CD8-positive, alpha-beta T cell (primary cell): ENCODE measurements at places on chromosomes 11 and 22.

- no peak for DNase-seq
Observed at GRCh38 chr11:27089746-27090145, 49.1 kb downstream of the BBOX1 start.

DNA sequence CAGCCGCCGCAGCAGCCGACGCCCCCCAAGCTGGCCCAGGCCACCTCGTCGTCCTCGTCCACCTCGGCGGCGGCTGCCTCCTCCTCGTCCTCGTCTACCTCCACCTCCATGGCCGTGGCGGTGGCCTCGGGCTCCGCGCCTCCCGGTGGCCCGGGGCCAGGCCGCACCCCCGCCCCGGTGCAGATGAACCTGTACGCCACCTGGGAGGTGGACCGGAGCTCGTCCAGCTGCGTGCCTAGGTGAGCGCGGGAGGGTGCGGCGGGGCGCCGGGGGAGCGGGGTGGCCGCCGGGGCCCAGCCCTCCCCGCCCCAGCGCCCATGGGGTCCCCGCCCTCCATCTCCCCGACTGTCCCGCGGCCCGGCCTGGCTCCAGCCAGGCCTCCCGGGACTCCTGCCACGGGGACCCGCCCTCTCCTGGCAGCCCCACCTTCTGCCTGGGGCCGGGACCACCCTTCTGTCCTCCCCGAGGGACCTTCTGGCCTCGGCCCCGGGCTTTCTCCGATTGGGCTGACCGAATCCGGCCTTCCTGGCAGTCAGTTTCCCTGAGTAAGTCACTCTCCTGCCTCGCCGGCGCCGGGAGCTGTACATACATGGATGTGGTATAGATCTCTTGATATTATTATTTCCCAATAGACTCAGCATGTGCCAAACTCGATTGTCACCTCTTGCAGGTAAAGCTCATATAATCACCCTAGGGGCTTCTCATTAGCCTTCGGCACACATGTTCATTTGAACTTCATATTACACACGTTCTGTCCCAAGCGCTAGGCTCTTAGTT, 720 bp downstream of the PACS1 start:
- DNase-seq: peak; percentile 60

- DNase-seq: no peak
Observed at GRCh38 chr11:126698576-126698975, 302.0 kb downstream of the KIRREL3 start.

DNA sequence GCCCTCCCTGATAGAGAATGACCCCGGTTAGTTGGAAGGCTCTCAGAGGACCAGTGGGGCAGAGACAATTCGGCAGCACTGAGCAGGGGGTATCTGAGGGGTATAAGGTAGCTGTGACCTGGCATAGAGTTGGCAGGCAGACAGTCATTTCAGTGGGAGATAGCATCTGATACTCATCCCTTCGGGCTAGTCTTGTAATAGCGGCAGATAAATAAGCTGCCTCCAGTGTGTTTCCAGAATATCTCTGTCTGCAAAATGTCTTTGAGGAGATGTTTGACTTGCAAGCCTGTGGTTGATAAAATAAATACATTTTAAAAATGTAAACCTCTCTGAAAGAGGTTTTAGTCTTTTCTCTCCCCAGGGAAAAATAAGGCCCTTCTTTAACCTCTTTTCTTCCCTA, 54.2 kb downstream of the TEAD1 start:
- no peak for DNase-seq

- no peak for DNase-seq
Observed at GRCh38 chr11:72953637-72954036, 139.4 kb downstream of the ATG16L2 start.

DNA sequence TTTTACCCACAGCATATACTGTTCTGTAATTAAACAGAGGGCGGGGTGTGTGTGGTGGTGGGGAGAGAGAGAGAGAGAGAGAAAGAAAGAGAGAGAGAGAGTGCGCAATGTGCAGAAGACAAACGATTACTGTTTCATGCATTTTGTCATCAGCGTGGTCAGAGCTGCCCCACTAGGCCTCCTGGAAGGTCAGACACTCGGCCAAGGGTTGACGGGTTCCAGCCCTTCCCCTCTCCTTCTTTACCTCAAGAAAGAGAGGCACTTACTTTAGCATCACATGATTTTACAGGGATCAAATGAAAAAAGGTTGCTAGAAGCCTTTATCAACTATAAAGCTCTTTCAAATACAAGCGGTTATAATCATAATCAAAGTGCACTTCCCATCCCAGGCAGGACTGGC, 269.2 kb upstream of the SORL1-AS1 start:
- DNase-seq: no peak

DNA sequence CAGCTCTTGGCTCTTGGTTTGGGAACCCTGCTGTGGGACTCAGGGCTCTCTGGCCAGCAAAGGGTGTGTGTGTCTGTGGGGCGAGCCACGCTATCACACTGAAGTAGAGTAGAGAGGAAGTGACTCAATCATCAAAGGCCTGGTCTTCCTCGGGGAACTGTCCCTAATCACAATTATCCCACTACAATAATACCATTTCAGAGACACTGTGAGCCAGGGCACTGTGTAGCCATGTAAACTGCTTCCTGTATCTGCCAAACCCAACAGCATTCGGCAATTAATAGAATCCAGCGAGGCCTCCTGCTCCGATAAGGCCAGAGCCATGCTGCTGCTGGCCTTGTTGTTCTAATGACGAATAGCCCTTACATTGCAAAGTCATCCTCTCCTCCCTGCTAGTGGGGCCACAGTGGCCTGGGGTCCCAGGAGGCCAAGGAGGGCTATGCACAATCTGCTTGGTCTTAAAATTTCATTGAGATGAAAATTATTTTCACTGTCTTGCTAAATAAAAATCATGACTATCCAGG, 49.8 kb upstream of the LMO2 start:
- DNase-seq: no peak

- DNase-seq: no peak
Observed at GRCh38 chr22:50307890-50308596, 597 bp upstream of the PLXNB2 start.

DNA sequence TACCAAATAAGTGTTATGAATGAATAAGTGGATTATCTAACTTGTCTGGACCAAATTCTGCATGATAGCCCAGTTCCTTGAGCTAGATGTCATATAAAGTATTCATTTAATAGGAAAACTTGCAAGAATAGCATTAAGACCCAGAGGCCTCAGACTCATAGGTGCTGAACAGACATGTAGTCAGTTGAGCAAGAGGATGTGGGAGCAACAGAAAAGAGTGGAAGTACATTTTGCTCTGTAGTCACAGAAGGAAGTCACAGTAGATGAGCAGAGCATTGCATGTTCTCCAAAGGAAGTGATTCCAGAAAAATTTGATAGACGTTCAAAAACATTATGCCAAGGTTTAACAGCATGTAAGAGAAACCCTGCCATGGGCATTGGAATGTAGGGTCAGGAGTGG, 9.5 kb downstream of the HOATZ start:
- no peak for DNase-seq

DNA sequence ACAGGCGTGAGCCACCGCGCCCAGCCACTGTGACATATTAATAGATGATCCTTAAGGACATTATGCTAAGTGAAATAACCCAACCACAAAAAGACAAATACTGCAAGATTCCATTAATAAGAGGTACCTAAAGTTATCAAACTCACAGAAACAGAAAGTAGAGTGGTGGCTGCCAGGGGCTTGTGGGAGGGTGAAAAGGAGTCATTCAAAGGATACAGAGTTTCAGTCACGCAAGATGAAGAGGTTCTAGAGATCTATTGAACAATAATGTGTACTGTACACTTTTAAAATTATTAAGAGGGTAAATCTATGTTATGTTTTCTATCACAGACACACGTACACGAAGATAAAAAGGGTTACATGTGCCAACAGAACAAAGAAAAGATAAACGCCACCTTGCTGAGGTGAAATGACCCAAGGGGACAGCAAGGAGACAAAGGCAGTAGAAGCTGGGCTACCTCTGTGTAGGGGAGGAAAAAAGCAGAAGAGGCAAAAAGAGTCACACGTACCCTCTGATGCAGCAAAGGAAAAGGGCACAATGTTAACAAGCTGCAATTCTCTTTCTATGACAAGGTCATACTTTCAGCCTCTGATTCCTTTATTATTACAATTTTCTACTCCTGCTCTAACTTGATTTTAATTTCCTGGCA, 65.3 kb downstream of the AMBRA1 start:
- DNase-seq: no peak

- DNase-seq: no peak
Observed at GRCh38 chr11:926341-926916, 759 bp downstream of the AP2A2 start.

DNA sequence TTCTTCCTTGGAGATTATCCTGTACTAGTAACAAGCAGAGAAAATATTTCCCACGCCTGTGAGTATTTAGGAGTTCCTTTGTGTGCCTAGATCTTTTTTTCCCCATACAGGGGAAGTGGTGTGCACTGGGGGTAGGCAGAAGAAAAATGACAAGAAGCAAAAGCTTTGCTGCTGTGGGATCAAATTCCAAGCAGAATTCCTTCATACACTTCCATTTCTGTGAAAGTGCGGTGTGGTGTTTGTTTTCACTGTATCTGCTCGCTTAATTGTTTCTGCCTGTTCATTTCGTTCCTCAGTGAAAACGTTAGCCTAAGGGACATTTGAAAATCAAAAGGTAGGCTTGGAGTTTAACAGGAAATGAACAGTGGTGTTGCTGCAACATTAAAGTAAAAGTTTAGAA, 47.9 kb downstream of the BLID start:
- no peak for DNase-seq

DNA sequence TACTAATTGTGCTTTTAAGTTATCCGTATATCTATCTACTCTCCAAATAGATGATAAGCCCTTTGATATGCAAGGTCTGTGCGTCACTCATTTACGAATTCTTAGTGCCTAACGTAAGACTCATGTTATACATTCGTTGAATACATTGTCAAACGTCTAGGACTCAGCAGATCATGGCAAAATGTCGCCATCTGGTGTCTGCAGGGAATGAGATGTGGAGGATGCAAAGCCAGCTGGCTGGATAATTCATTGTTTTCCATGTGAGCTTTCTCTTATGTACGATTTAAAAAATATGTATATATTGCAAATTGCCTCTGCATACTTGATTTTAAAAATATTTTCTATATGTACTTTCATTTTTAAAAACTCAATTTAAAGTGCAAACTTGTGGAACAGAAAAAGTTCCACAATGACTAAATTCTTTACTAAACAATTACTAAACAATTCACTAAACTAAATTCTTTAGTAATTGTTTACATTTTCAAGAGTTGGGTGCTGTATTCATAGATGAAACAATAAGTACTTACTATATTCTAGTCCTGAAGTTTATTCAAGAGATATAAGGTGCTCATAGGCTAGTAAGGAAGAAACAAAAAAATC, 33.8 kb downstream of the ZNF202 start:
- peak; percentile 73 for DNase-seq

DNA sequence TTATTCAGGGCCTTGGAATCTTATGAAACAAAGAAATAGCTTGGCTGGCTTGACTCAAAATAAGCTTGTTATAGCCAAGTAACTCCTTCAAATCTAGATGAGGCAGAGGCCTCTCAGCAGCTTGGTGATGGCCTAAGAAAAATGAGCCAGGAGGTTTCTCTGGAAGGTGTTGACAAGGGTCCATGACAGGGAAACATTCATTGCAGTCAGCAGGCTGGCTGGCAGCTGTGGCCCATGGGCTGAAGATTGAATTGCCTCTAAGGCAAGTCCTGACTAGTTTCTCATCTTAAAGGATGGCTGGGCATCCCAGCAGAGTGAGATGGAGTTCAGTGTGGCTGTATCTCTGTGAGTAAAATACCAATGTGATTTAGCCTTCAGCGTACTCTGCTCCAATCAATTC, 441.0 kb downstream of the NELL1 start:
- DNase-seq: no peak

GRCh38 chr11:429391-429790, 12.4 kb downstream of the ANO9 start:
- no peak for DNase-seq

GRCh38 chr11:13118194-13118593, 109.1 kb downstream of the RASSF10 start:
- no peak for DNase-seq

DNA sequence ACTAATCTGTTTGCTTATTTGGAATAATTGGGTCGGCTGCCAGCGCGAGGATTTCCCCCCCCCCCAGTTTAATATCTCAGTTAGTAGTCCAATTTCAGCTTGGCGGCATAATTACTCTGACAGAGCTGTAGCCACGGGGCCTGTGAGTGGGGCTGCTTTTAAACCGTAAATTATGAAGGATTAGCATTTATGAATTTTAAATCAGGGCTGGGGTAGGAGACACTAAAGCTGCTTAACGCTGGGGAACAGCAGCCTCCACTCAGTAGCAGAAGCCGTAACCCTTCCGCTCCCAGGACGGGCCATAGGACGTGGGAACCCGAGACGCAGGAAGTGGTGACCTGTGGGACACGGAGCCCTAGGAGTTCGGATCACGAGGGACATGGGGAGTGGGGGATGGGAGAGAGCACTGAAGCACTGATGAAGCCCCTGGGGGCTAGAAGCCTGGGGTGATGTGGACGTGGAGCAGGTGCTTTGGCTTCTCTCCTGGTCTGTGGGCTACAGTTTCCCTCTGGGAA, 66.2 kb upstream of the LMO1 start:
- DNase-seq: no peak

DNA sequence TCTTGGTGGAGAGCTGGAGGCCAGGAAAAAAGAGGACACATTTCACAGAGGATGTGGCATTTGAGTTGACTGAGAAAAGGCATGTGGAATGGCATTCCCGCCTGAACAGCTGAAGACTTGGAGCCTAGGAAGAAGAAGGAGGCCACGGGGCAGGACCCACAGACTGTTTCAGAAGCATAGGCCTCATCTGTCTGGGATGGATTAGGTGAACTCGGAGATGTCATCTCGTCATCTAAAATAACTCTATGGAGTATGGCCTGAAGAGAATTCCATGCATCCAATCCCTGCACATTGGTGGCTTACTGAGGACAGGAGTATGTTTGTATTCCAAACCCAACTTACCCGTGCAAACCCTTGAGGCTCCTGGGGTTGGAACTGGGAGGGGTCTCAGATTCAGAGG, 16.4 kb downstream of the SPATA19 start:
- DNase-seq: no peak

GRCh38 chr11:8090756-8091155, 9.7 kb downstream of the TUB start:
- DNase-seq: no peak

DNA sequence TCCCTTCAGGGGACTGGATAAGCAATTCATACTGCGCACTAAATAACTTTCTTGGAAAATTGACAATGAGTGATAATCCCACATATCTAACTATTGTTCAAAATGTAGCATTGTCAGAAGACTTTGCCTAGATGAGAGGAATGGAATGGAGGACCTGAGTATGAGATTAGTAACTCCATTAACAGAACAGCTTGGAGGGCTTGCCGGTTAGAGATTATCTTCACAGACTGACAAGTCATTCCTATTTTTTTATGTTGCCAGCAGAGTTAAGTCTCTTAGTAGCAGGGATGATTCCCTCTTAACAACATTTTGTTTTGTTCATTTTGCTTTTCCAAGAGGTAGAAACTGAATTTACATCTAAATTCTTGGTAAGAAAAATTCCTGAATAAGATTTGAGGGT, 7.1 kb upstream of the BACE1-AS start:
- DNase-seq: no peak
